ENCODE measurements at places on chromosomes 1 and 21. TPM values are rescaled to one million over a fixed set of nuclear protein-coding genes. Genes with fewer than 3 reads are reported as not detected.

- no peak for DNase-seq
These were observed 59.8 kb downstream of the FAAP20 start for GRCh38 chr1:2134621-2135307.

The SLAMF9 gene
- total RNA-seq, result not detected

DNA sequence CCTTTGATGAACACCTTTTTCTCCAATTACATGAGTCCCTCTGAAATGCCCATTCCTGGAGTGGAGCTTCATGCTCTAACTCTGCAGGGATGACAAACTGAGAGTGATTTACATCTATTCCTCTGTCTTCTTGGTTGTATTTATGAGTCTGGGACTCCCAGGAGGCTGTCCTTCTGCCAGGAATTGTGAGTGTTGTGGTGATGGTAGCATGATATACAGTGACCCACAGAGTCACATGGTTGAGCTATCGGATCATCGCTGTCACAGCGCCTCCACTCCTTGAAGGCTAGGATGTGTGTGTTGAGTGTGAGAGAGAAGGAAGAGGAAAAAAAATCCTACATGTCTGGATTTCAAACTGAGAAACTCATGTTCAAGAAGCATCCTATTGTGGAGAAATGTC, 163.4 kb upstream of the CACNA1E start:
- DNase-seq, result no peak

- no peak for DNase-seq
These were observed 283.0 kb upstream of the PLXNA2 start for GRCh38 chr1:208527156-208527555.

- DNase-seq, result no peak
These were observed 177.3 kb downstream of the KIF26B start for GRCh38 chr1:245332085-245332484.

Data from tibial nerve (tissue), 4 donors.